Progenitor cell of endocrine pancreas (in vitro differentiated cells): ENCODE measurements at places on chromosomes 11 and 22. TPM values are rescaled to one million over a fixed set of nuclear protein-coding genes. Genes with fewer than 3 reads are reported as not detected.

GNAZ gene
- 16.3 and 19.2 TPM in 2 replicates for total RNA-seq

LRRC75B gene
- 23.6 and 24.6 TPM in 2 replicates for total RNA-seq

ROBO4 gene
- total RNA-seq, result not detected in 2 replicates

SCN2B gene
- 0.05 and 0.07 TPM in 2 replicates for total RNA-seq

NLRP14 gene
- total RNA-seq, result 0.26 and 0.29 TPM in 2 replicates

- peaks cover 42% of the 10 kb centered on the region for H3K4me1 ChIP-seq
- no peak for DNase-seq
- no peak overlapping the region for H3K4me3 ChIP-seq
- peaks cover 14% of the 10 kb centered on the region for H3K36me3 ChIP-seq
- H3K27me3 ChIP-seq, result no peaks in the 10 kb centered on the region
Measured at GRCh38 chr11:16891165-16891564, 123.0 kb downstream of the PLEKHA7 start.

DNA sequence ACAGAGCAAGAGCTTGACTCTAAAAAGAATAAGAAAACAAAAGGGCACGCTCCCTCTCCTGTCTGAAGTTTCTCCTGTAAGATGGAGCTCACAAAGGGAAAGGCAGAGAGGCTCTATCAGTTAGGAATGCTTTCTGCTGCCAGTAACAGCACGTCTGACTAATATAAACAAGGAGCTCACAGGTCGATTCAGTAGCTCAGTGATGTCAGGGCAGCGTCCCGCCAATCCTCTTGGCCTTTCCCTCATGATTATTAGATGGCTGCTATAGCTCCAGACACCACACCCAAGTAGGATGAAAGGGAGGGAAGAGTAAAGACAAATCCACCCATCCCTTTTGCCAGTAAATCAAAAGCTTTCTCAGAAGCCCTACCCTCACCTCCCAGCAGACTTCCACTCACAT is 51.3 kb upstream of the HMGXB4 start:
- no peak for DNase-seq
- peaks cover 5% of the 10 kb centered on the region for H3K27me3 ChIP-seq
- H3K36me3 ChIP-seq, result no peaks in the 10 kb centered on the region
- no peak overlapping the region for H3K4me3 ChIP-seq

DNA sequence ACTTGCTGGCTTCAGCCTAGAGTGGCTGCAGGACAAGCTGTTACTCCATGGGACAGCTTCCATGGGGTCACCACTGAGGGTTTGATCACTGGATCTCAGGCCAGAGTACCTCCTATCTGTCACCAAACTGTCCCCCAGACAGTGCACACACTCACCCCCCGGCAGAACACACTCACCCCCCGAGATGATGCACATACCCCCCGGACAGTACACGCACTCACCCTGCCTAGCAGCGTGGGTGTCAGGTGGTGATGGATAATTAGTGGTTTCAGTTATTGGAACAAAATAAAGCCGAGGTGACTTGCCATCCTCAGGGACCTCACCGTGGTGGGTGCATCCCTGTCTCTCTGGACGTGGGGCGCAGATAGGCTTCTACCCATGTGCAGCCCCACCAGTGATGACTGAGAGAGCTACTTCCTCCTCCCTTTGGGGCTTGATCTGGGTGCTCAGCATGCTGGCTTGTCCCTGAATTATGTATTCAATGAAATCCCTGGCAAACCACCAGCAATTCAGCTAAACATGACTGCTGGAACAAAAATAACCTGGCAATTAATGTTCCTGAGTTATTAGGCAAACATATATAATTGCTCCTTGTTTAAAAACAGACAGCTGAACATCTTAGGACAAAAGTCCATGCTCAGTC is 18.9 kb downstream of the TANGO2 start:
- H3K27me3 ChIP-seq, result no peaks in the 10 kb centered on the region
- peaks cover 4% of the 10 kb centered on the region for H3K4me1 ChIP-seq
- H3K36me3 ChIP-seq, result peaks cover 7% of the 10 kb centered on the region
- H3K27ac ChIP-seq, result no peak overlapping the region
